ENCODE measurements at places on chromosomes 13 and 19.

GRCh38 chr19:18480006-18480691 lies 41.7 kb downstream of the ELL start:
- no peak for DNase-seq

- DNase-seq = no peak
These were observed 952.1 kb downstream of the DIAPH3 start for GRCh38 chr13:59211606-59212005.

- DNase-seq = no peak
These were observed 4.7 kb downstream of the DNMT1 start for GRCh38 chr19:10190026-10190425.

GRCh38 chr13:93262729-93263345 lies 36.2 kb downstream of the GPC6 start:
- no peak for DNase-seq

- DNase-seq = no peak
These were observed 8.7 kb downstream of the SHKBP1 start for GRCh38 chr19:40585241-40585981.
